BE2C (cell line): ENCODE measurements at places on chromosomes 1 and 21.

- DNase-seq, result no peak
Measured at GRCh38 chr1:157310401-157310800, 172.2 kb upstream of the ETV3 start.

GRCh38 chr1:207002724-207003146 is 29.8 kb downstream of the C1orf116 start:
- no peak for DNase-seq

DNA sequence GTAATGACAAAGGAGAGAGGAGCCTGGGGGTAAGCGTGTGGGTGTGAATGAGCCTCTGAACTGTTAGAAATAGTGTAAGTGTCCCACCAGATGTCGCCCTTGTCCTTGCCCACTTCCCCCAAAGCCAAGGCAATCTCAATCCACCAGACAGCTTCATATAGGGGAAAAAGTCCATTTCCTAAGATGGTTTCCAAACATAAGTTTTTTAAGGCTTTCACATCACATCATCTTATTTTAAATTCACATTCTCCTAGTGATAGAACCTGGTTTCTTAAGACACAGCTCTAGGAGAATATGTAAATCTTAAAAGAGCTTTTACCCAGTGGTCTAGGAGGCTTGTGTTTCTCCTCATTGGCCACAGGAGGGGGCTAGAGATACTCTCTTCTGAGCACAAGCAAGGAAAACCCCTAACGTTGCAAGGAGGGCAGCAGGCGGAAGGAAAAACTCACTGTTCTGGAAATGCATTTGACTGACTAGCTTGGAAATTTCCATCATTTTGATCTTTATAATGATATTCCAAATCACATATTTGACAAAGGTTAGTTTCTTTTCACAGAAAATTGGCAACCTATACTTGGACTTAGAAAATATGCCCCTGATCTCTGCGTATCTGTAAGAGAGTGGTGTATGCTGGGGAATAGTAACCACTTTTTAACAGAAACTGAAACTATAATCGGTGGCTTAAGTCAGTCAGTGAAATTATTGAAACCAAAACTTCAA is 51.9 kb upstream of the LPAR3 start:
- peak; percentile 61 for DNase-seq

DNA sequence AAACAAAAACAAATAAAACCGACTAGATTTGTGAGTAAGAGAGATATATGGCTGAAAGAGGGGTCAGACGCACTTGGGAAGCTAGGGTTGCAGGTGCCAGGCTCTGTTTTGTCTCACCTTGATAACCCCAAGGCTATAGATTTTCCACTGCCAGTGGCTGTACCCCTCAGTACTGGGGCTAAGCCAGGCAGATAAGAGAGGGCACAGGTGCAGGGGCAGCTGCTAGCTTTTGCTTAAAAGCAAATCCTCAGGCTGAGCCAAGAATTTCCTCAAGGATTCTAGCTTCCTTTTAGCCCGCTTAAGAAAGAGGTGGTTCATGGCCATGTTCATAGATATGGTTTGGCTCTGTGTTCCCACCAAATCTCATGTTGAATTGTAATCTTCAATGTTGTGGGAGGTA is 57.9 kb downstream of the OVGP1 start:
- no peak for DNase-seq

GRCh38 chr21:32535612-32536011 is 49.7 kb downstream of the TCP10L start:
- DNase-seq, result no peak

DNA sequence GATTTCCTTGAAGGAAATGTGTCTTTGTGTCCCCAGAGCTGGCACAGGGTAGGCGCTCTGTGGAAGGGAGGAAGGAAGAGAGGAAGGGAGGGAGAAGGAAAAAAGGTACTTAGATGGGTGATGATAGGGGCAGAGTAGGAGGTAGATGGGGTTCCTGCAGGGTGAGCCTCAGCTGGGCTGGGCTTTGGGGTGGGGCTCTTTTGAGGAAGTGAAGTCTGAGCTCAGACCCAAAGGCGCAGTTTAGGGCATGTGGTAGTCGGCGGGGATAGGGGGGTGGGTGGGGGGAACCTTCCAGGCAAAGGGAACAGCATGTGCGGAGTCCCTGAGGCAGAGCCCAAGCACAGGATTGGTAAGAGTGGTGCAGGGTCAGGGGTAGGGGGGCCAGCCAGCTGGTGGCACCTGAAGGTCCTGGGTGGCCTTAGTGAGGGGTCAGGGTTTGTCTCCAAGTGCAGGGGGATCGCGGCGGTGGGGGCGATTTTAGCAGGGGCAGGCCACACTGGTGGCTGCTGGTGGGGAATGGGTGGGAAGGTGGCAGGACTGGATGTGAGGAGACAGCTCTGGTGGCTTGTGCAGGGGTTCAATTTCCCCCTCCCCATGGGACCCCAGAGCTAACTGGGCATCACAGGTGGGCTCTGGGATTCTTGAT is 8.4 kb upstream of the HTR6 start:
- no peak for DNase-seq

- no peak for DNase-seq
Measured at GRCh38 chr1:228169345-228169744, 3.7 kb downstream of the IBA57 start.

DNA sequence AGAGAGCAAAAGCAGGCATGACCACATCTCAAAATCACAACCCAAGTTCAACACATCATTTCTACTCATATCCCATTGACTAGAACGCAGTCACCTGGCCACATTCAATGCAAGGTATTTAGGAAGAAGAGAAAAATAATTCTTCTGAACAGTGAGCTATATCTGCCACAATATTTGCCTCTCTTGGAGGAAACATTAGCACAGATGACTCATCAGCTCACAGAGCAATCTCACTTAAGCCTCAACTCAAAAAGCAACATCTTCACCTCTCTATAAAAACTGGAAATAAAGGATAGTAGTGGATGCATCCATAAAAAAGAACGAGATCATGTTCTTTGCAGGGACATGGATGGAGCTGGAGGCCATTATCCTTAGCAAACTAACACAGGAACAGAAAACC is 143.9 kb upstream of the FMN2 start:
- no peak for DNase-seq

- DNase-seq, result no peak
Measured at GRCh38 chr21:36499578-36500471, 19.9 kb upstream of the CLDN14 start.

- DNase-seq, result no peak
Measured at GRCh38 chr1:43366601-43367025, 1.2 kb downstream of the ELOVL1 start.

GRCh38 chr1:46675549-46676314 is 4.1 kb downstream of the TEX38 start:
- no peak for DNase-seq

DNA sequence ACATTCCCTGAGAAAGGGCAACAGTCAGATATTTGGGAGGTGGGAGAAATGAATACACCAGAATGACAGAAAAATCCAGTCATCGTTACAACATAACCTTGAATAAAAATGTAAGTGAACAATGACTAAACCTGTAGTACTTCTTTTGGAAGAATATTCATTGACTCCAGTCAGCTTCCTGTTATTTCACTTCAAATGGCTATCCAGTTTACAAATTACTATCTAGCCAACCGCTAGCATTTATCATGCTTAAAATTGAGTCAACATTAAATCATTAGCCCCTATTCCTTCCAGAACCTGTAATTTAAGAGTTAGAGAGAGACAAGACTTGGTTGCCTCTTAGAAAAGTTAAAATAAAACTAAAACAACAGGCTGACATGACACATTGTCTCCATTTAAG is 33.6 kb downstream of the WLS start:
- DNase-seq, result no peak

- DNase-seq, result no peak
Measured at GRCh38 chr1:150596095-150596892, 16.9 kb upstream of the MCL1 start.

GRCh38 chr1:51327386-51327785 is 3.0 kb downstream of the TTC39A start:
- DNase-seq, result no peak

DNA sequence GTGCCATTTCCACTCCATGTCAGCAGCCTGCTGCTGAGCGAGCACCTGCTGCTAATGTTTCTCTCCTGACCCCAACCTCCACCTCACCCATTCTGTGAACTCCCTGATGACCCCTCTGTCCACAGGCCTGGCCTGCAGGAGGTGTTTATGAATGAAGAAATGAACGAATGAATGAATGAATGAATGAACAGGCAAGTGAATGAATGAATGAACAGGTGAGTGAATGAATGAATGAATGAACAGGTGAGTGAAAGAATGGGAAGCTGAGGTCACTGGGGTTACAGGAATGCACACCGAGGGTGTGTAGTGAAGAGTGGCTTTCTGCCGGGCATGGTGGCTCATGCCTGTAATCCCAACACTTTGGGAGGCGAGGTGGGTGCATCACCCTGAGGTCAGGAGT is 173.4 kb downstream of the IGSF21 start:
- DNase-seq, result no peak

DNA sequence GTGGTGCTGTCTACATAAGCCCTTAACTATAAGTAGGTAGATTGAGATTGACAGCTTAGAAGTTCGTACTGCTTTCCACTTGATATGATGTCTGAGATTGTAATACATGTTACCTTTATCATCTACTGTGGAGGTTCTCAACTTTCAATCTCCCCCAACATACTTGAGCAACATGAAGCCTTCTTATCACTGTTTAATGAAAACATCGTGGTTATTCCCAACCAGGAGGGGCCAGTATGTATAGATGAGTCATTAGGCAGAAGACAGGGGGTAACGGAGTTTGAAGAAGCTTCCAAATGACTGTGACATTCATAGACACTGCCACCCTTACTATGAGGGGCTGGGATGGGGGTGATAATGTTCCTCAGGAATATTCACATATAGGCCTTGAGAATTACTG is 36.0 kb downstream of the CENPF start:
- DNase-seq, result no peak

- DNase-seq, result no peak
Measured at GRCh38 chr21:43974791-43975468, 37.2 kb upstream of the TRAPPC10 start.

DNA sequence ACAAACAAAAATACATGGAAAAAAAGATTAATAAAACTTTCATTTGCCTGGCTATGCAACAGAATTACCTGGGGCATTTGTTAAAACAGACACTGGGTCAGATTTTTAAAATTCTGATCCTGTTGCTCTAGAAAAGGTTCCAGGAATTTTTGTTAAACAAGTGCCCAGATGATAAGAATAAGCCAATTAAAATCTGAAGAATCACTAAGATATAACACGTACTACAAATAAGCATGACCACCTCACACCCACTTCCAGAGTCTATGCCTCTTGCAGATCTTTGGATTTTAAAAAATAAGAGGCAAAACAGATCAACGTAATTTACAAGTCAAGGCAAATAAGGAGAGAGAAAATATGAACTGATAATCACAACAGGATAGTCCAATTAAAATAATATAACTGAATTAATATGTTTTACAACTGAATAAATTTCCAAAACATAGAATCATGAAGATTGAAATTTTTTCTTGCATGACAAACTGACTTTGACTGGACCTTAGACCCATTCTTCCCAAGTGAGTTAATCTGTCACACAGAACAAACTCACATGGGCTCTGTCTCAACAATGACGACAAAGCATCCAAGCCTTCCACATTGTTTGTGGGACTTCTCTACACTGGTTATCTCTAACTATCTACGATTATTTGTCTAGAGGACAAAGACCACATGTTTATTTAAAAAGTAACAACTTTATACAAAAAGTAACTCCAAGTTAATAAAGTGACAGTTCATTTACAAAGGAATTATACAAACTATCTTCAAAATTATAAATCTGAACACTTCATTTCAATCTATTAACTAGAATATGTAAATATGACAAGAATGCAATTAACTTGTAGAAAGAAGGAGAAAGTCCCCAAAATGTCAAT is 56.9 kb downstream of the COP1 start:
- no peak for DNase-seq

- DNase-seq, result no peak
Measured at GRCh38 chr1:203223012-203223775, 6.3 kb downstream of the CHIT1 start.

DNA sequence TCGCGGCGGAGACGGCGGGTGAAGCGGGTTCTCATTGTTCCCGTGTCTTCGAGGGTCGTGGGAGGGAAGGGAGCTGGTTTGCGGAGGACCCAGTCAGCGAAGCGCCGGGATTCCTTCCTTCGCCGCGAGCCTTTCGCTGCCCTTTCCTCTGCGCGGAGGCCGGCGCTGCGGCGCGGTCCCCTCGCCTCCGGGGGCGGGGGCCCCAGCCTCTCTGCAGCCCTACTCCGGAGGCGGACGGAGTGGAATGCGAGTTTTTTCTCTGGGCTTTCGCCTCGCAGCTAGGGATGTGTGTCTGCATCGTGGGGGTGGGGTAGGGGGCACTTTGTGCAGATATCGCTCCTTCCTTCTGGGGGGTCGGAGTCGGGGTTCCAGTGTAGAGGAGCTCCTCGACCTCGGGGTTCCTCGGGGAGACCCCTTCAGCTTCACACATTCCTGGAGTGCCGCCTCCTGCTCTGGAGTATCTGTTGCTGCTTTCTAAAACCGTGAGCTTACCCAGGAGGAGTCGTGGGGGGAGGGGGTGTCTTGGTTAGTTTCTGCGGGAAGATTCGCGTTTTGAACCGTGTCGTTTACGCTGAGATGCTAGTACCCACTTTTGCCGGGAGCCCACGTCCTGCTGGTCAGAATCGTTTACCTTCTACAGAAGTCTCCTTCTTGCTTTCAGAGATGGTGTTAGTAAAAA is 595 bp downstream of the RNF2 start:
- peak; percentile 50 for DNase-seq

DNA sequence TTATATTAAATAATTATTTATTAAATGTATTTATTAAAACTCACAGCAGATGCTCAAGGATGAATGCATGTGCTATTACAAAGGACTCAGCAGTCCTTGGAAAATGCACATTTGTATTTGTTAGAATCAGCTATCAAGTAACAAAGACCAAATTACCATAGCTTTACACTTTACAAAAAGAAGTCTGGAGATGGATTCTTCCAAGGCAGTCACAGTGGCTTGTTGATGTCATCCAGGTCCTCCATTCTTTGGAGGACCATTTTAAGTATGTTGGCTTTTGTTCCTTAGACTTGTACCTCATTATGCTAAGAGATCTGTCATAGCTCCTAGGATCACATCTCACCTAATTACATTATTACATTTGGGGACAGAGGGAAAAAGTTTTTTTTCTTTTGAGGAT is 63.4 kb downstream of the NTMT2 start:
- no peak for DNase-seq

- no peak for DNase-seq
Measured at GRCh38 chr1:24864370-24864777, 65.7 kb downstream of the RUNX3 start.

- DNase-seq, result no peak
Measured at GRCh38 chr1:78358165-78358564, 132.6 kb upstream of the PTGFR start.

GRCh38 chr1:25668931-25669573 is 52.5 kb downstream of the MAN1C1 start:
- DNase-seq, result no peak

GRCh38 chr1:202628646-202629215 is 81.5 kb downstream of the SYT2 start:
- DNase-seq, result no peak
